Aortic smooth muscle cell (primary cell): ENCODE measurements at places on chromosomes 2 and 18. TPM values are rescaled to one million over a fixed set of nuclear protein-coding genes. Genes with fewer than 3 reads are reported as not detected.

LRRTM1 gene
- total RNA-seq: not detected in 2 replicates

PDE11A gene
- under 0.01 and 0.13 TPM in 2 replicates for total RNA-seq

FBXO48 gene
- total RNA-seq: 0.19 and 0.26 TPM in 2 replicates

GPC1 gene
- total RNA-seq: 71.6 and 107 TPM in 2 replicates
